ENCODE measurements at places on chromosomes 3 and 15.

GRCh38 chr15:51864408-51865056 lies 35.1 kb downstream of the TMOD3 start:
- no peak for DNase-seq

- peak; percentile 38 for DNase-seq
Measured at GRCh38 chr3:85567071-85567676, 608.4 kb downstream of the CADM2 start.

GRCh38 chr3:125356140-125357026 lies 18.7 kb downstream of the ZNF148 start:
- no peak for DNase-seq

DNA sequence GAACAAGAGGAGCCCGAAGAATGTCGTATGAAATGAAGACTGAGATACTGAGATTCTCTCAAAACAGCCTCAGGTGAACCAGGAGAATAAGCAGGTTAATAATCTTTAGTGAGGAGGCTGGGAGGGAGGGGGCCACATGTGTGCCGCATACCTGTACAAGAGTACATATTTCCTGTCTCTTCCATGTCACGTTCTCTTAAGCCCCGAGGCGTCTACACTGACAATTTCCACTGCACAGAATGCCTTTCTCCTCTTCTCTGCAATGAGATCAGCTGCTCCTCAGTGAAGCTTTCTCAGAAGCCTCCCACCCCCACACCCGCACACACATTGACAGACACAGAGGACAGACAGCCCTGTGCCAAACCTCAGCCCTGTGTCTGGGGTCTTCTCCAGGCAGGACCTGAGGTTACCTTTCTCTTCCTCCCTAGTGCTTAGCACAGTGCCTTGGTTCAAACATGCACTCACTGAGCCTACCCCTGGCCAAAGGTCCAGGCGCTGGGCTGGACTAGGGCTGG lies 55.4 kb downstream of the PDZRN3 start:
- DNase-seq, result no peak

- DNase-seq, result no peak
Measured at GRCh38 chr3:8648909-8649741, 4.5 kb upstream of the SSUH2 start.

DNA sequence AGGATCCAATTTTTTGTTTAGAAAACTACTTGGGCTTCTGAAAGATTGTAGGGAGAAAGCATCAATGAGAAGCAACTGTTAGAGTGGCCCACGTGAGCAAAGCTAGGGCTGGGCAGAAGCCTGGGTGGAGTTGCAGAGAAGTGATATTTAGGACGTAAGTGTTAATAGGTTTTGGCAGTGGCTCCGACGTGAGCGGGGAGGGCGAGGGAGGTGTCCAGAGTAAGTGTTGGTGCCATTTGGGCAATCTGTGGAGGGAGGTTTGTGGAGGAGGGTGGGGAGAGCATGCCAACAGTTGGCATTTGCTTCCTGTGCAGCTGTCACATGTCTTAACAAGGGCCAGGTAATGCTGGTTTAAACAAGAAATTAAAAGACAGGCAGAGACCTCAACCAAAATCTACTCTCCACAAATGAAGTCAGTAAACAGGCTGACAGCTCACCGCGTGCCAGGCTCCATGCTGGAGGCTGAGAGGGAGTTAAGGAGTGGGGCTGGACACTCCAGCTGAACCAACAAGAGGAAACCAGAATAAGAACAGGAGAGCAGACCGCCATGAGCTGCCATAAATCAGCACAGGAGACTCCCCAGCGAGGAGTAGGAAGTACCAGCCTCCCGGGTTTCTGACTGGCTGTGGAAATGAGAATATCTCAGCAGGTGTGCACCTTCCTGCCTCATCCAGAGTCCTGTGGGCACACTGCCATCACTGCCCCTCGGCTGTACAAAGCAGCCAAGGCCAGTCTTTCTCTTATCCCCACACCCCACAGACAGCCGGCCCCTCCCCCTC lies 232.6 kb downstream of the ABHD5 start:
- DNase-seq, result peak; percentile 76

GRCh38 chr3:146953511-146953981 lies 348.4 kb upstream of the PLSCR5 start:
- DNase-seq, result no peak

DNA sequence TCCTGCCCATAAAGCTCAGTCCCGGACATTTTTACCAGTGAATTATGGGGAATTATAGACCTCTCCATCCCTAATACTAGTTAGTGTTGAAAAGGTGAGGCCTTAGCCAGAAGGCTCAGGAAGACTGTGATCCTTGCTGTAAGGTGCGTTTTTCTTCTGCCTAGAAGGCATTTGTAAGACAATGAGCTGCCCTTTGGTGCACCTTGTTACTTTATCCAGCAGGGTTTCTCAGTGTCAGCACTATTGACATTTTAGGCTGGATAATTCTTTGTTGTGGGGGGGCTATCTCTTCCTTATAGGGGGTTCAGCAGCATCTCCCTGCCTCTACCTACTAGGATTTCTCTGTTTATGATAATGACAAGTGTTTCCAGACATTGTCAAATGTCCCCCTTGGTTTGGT lies 108.1 kb upstream of the ABHD17C start:
- DNase-seq, result no peak

DNA sequence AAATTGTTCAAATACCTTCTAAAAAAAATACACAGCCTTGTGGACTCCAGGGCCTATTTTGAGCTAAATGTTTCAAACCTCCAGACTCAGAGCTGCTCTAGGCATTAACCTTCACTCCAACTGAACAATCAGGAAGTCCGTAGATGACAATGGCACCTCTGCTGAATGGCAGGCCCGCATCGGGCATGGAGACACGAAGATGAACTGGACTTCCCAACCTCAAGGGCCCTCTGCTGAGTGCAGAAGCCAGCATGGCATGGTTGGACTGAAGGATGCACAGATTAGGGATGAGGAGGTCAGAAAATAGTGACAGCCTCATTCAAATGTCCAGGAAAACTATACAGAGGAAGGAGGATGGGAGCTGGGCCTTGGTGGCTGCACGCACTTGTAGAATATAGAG lies 2.2 kb downstream of the FAM174B start:
- no peak for DNase-seq

GRCh38 chr3:17195192-17195611 lies 310.4 kb downstream of the PLCL2 start:
- peak; percentile 63 for DNase-seq

- no peak for DNase-seq
Measured at GRCh38 chr3:72655723-72656122, 192.5 kb downstream of the SHQ1 start.

DNA sequence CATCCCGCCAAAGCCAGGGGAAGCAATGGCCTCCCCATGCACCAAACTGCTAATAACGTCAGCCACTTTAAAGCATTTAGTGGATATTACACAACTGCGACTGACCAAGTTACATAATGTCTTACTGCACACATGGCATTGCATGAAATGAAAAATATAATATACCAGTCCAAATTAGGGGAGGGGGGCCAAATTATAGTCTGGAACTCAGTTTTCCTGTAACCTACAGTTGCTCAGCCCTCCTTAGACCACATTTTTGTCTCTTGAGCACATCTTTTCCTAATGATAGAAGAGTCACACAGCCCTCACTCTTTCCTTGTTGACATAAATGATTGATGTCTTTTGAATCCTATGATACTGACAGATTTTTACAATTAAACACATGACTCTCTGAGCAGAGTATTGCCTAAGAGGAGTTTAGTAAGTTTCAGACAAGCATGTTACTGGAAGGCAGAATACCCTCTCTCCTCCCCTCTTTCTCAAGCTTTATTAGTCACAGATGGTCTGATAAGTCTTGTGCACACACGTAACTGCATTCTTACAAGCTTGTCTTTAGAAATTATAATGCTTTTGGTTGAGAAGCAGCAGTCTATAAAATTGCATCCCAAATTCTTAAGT lies 1.1 kb upstream of the PLD1 start:
- no peak for DNase-seq

DNA sequence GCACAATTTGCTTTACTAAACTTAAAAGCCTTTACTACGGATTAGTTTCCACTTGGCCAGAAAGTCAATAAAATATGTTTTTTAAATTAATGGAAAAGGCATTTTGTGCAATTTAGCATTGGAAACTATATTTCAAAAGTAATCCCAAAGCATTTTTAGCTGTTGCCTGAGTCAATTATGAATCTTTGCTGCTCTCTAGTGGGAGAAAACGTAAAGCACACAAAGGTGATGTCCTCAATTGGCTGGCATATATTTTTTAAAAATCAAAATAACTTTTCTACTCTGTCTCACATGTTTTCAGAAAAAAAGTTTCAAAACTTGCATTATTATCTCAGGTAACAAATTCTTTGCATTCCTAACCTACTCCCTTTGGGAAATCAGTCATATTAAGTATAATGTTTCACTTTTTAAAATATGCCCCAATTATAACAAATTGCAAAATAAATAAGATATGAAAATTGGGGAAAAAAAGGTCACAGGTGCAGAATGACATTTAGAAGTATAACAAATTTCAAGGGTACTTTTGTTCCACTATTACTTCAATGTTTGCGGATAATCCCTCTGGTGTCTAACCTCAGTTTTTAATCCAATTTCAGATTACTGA lies 47.2 kb upstream of the TEX55 start:
- DNase-seq, result no peak

- no peak for DNase-seq
Measured at GRCh38 chr3:166444336-166444735, 607.1 kb upstream of the BCHE start.

GRCh38 chr15:83904107-83905040 lies 250.5 kb downstream of the ADAMTSL3 start:
- no peak for DNase-seq

- no peak for DNase-seq
Measured at GRCh38 chr15:93671387-93671943, 559.9 kb upstream of the MCTP2 start.

DNA sequence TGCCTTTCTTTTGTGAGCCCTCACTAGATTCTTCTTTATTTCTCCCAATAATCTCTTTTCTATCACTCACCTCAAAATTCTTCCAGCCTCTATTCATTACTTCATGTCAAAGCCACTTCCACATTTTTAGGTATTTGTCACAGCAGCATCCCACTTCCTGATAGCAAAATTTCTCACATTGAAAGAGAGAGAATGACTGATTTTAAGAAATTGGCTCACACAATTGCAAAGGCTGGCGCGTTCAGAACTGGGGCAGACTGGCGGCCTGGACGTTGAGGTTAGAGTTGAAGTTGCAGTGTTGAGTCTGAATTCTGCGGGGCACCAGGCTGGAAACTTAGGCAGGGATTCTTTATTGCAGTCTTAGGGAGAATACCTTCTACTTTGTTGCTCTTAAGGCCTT lies 117.9 kb downstream of the LRRC28 start:
- DNase-seq, result no peak

DNA sequence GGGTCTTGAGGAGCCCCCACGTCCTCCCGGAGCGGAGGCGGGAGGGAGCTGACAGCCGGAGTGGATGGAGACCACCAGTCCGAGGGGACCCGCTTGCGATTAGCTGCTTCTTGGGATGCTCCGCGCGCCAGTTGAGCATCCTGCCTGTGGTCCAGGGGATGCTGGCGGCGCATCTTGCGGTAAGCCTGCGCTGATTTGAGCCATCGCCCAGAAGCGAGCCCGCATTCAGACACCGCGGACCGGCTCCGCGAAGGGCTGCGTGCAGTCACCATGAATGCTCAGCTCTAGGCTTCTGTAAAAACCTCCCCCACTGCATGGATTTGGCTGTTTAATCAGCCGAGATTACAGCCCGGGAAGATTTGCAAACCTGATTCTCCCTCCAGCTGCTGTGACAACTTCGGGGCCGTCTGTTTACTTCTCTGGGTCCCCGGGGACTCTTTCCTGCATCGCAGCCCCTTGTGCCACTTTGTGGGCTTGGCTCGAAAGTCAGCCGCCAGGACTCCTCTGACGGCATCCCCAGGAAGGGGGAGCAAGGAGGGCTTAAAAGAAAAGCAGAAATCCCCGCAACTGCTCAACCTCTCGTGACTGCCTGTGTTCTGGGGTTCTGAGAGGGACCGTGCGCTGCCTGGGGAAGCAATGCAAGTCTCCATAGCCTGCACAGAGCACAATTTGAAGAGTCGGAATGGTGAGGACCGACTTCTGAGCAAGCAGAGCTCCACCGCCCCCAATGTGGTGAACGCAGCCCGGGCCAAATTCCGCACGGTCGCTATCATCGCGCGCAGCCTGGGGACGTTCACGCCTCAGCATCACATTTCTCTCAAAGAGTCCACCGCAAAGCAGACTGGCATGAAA lies 171.1 kb downstream of the KCNAB1 start:
- DNase-seq, result no peak

DNA sequence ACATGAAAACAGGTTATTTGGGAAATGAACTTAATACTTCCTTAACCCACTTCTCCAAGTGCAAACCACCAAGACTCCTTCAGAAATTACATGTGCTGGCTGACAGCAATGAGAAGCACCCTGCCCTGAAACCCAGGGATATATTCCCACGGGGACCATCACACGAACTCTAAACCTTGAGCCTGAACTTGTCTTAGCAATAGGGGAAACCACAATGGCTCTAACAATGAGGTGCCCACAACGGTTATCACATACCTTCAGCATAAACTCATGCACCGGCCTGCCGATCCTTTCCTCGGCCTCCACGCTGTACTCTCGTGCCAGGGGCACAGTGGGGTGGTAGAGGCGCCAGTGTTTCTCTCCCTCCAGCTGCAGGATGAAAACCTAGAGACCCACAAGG lies 13.4 kb downstream of the RIOX2 start:
- DNase-seq, result no peak

- DNase-seq, result no peak
Measured at GRCh38 chr3:126394179-126394976, at the start of gene CFAP100. Gene CFAP100, plus strand, starts transcription at chr3:126394909. Its CDS starts 1,092 bp downstream, at chr3:126396001.

- no peak for DNase-seq
Measured at GRCh38 chr15:91142946-91143345, 42.9 kb downstream of the SV2B start.

- no peak for DNase-seq
Measured at GRCh38 chr3:101377796-101378195, 57.4 kb upstream of the IMPG2 start.

DNA sequence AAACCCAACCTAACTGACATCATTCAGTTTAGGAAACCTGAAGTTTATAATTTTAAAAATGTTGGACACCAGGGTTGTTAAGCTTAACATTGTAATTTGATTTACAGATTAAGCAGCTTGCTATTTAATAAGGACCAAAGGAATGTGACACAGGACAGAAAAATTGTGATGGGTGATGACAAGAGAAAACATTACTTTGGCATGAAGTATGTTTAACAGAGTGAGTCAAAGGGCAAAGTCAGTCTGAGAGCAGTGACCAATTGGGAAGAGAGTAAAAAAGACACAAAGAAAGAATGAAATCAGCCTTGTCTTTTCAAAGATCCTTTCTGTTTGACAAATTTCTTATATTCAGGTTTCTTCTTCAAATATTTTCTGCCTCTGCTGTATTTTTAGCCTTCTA lies 1301.6 kb downstream of the SI start:
- no peak for DNase-seq

DNA sequence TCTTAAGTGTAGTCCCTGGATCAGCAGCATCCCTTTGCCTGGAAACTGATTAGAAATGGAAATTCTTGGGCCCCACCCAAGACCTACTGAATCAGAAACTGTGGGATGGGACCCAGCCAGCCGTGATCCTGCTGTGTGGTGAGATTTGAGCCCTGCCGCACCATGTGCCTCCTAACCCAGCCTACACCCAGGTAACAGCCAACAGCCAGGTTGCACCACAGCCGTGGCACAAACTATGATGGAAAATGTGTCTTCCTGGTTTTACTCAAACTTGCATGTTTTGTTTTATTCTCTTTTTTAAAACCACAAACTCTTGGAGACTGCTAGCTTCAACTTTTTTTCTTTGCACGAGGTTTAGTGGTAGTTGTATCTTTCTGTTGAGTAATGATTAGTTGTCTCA lies 2.6 kb downstream of the LIMD1 start:
- DNase-seq, result no peak

- DNase-seq, result no peak
Measured at GRCh38 chr3:117752984-117753717, 1043.6 kb downstream of the TUSC7 start.

Measured in NCI-H2081 treated with DMSO at 0.1 percent for 48 hours (cell line).